ENCODE measurements at places on chromosomes 2 and 18. TPM values are rescaled to one million over a fixed set of nuclear protein-coding genes. Genes with fewer than 3 reads are reported as not detected.

DNA sequence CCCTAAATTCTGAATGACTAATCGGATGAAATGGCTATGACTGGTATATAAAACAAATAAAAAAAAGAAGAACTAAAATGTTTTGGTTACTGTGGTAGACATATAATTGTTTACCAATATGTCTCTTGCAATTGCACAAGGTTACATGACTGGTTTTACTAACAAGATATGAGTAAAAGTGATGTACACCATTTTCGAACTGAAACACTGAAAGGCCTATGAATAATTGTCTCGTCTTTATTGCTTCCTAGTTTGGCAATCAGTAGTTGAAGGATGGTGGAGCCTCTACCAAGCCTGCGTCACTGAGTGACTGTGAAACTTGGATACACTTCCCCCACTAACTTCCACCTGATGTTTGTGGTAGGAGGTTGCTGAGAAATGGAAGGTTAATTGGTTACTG, 16.5 kb downstream of the CDH19 start:
- no peak for DNase-seq

DNA sequence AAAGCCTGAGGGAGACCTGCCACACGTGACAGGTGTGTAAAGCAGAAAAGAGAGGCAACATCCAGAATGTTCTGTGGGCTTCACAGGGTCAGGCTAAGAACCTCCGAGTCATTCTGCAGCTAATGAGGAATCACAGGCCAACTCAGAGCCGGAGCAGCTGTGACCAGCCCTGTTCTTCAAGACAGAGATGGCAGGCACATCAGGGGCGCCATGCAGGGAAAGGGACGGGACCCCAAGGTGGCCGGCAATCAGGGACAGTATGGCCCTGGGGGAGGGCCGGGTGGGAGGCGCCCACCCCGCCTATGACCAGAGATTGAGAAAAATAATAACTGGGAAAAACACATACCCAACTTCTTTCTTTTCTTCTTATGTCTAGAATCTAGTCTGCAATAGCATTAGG, 316.7 kb upstream of the SALL3 start:
- no peak for DNase-seq

The TSPYL6 gene
- total RNA-seq = 0.14 TPM

- no peak for DNase-seq
Measured at GRCh38 chr2:234204480-234204879, 154.0 kb downstream of the SPP2 start.

- no peak for DNase-seq
Measured at GRCh38 chr2:185787227-185788145, 48.9 kb downstream of the FSIP2 start.
